ENCODE measurements at places on chromosomes 1 and 21.

- no peak for DNase-seq
Observed at GRCh38 chr1:21397813-21398188, 42.1 kb upstream of the NBPF3 start.

GRCh38 chr1:9167638-9168037, 38.7 kb upstream of the GPR157 start:
- DNase-seq = no peak

DNA sequence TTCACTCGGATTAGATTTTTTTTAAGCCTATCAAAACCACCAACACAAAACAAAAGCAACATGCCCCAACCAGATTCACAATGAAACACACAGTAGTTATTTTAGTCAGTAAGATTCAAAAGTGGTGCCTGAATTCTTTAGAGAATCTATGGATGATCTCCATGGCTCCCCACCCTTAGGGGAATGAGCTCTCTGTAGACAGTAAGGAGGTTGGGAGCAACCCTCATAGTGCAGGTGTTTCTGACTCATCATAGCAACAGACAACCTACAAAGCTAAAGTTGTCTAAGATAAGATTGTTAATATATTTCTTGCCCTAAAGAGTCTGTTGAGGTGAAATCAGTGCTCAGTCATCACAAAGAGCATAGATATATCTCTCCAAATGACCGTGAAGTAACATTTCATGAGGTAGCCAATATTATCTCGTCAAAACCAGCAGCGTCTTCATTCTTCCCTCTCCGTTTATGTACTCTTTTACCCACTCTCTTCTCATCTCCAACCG, 78.3 kb downstream of the ADAMTS1 start:
- no peak for DNase-seq

DNA sequence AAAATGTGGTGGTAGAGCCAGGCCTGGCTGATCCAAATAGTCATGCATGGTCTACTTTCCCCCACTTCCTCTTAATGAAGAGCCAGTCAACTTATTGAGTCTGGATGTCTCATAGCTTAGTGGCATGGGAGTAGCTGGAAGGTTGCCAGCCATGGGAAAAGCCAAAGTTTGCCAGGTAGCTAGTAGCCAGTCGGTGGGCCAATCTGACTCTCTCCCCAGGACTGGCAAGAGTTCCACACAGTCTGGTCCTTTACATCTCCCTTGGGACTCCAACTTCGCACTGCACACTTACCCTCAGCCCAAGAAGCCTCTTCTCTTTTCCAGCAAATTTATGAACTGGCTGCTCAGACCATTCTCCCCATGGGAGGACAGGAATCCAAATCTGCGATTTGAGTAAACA, 8.3 kb downstream of the WARS2 start:
- no peak for DNase-seq

- no peak for DNase-seq
Observed at GRCh38 chr1:1092149-1092855, 18.2 kb upstream of the RNF223 start.

DNA sequence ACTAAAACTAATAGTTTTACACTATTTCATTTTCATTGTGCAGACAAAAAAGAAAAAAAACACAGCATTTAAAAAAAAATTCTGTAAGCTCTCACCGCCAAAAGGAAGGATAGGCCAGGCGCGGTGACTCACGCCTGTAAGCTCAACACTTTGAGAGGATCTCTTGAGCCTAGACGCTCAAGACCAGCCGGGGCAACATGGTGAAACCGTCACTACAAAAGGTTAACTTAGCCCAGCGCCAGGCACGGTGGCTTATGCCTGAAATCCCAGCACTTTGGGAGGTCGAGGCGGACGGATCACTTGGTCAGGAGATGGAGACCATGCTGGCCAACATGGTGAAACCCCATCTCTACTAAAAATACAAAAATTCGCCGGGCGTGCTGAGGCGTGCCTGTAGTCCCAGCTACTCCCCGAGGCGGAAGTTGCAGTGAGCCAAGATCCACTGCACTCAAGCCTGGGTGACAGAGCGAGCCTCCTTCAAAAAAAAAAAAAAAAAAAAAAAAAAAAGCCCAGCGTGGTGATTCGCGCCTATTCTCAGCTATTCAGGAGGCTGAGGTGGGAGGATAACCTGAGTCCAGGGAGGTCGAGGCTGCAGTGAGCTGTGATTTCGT, 14.3 kb upstream of the SPEN start:
- DNase-seq = no peak

DNA sequence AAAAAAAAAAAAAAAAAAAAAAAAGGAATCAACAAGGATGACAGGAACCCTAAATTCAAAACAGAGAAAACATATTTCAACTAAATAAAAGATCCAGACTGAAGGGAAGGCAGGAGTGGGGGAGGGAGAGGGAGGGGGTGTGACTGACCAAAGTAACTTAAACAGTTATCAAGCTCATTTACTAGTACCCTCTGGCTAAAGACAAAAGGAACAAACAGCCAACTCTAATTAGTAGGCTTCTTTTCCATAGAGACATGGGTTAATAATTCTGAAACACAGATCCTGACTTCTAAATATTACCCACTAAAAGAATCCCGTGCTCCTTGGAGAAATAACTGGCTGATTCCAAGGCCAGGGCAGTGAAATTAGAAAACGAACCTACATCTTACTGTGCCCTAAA, 23.8 kb downstream of the USP48 start:
- no peak for DNase-seq

DNA sequence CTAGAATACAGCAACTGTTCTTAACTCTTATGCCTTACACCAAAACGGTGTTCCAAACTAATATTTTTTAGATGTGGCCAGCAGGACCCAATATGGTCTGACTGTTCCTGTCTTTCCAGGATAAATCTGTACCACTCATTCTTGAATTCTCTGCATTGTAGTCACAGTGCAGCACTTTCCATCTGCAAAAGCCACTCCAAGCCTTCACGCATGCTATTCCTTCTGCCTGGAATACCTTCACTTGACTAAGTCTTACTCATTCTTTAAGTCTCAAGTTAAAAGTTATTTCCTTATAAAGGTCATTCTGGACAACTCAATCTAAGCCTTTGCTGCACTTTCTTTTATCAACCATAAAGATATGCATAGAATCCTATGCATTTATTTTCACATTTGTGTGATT, 1194.5 kb downstream of the PLA2G4A start:
- DNase-seq = no peak

DNA sequence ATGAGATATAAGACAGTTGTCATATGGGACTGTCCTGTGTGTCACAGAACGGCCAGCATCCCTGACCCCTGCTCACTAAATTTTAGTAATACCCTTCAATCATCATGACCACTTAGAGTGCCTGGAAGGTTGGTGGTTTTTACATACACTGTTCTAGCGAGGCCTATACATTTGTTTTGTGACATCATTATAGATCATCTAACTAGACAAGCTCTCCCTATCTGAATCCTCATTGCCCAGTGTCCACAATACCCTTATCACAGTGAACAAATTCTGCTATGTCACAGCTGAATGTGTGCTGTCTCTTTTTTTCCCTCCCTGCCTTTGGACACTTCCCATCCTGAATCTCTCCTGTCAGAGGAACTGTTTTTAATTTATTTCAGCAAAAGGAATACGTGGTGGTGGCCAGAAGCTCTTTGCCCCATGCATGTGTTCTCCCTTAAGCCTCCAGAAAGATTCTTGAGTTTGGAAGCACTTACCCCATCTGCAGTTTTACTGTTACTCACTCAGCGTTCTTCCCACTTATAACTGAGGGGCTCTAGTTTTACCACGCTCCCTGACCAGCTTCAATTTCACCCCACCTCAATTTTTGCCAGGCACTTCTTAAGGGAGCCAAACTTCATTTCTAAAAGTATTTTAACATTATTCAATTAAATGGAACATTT, 70.3 kb downstream of the OLFML2B start:
- no peak for DNase-seq

GRCh38 chr1:17717594-17718535, 37.3 kb upstream of the ACTL8 start:
- no peak for DNase-seq

DNA sequence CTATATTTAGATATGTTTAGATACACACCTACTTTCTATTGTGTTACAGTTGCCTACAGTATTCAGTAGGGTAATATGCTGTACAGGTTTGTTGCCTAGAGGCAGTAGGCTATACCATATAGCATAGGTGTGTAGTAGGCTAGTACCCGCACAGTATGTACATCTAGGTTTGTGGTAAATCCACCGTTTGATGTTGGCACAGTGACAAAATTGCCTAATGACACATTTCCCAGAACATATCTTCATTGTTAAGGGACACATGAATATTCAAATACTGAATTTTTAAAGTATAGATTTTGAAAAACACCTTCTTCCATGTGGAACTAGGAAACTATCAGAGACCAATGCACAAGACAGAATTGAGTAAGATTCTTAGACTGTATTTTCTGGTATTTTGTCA, 22.6 kb upstream of the PDC start:
- DNase-seq = no peak

GRCh38 chr1:164840936-164841335, 282.0 kb downstream of the PBX1 start:
- no peak for DNase-seq

DNA sequence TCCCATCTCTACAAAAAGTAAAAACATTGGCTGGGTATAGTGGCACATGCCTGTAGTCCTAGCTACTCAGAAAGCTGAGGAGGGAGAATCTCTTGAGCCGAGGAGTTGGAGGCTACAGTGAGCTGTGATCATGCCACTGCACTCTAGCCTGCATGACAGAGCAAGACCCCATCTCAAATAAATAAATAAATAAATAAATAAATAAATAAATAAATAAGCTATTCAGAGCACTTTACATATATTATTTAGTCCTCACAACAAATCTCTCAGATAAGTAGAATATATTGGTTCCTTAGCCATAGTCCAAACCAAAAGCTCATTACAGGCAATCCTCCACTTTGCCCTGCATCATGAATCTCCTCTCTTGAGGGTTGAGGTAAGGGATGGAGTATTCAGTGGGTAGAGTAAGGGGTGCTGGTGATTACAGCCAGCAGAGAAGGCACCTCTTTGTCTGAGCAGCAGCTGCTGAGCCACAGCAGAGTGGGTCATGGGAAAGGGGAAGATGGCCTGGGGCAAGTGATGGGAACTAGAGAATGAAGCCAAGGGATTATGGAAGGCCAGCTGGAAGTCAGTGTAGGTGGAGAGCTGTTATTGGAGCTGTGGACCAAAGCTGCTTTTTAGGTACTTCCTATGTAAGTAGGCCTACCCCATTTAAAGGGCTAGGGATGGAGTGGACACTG, 115.5 kb upstream of the ZNF644 start:
- no peak for DNase-seq

DNA sequence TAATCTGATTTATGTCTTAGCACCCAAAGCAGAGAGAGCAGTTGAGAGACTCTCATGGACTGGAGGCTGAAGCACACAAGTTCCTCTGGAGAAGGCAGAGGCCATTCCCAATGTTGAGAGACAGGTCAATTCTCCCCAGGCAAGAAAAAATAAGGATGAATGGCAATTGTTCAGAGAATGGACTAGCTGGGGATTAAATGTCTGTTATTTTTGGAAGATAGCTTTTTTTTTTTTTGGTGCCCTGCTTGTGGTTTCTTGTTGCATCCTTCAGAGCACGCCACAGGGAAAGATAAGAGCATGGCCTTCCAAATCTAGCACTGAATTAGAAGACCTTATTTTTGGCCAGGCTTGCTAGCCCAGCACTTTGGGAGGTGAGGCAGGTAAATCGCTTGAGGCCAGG, 65.6 kb upstream of the ERRFI1 start:
- no peak for DNase-seq

DNA sequence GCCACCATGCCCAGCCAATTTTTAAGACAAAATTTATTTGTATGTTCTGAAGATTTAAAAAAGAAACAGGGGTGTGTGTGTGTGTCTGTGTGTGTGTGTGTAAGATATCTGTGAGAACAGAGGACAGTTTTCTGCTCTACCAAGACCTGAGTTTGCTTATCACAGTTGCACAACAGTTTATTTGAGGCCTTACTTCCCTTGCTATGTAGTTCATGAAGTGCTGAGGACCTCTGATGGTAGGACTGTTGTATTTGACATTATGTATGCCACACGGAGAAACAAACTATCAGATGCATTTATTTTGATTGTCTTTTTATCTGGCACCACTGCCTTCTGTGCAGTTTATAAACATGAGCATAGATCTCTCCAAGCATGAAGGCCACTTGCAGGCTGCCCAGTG, 355.2 kb downstream of the PBX1 start:
- DNase-seq = no peak
